ENCODE measurements at places on chromosomes 5 and 9.

GRCh38 chr5:124550731-124551130 lies 195.7 kb downstream of the ZNF608 start:
- no peak for DNase-seq

DNA sequence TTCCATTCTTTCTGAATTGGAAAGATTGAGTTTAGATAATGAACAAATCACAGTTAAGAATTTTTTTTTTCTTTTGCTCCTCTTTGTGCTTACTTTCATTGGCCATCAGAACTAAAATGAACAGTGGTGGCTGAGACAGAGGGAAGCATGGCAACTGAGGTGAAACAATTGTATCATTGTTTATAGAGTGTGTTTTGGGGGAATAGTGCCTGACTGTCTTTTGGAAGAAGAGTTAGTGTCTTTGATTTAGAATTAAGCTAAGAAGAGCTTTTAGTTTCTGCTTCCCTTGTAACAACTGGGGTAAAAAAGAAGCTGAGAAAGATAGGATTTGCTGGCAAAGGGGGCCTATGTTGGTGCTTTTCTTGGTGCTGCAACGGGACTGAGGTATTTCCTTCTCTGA lies 24.0 kb downstream of the HSD17B4 start:
- DNase-seq: no peak

DNA sequence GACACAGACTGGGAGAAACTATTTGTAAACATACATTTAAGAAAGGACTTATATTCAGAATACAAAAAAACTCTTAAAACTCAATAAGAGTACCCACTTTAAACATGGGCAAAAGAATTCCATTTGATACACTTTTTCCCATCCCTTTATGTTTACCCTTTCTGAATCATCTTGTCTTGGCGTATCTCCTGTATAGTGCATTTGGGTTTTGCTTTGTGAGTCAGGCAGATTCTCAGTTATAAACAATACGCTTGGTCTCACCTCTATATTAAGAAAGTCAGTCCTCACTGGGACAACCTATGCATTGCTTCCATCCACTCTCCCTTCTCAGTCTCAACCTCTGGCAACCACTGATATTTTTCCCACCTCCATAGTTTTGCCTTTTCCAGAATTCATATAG lies 27.3 kb upstream of the ADAMTS6 start:
- DNase-seq: no peak

- DNase-seq: no peak
These were observed 460 bp upstream of the ACO1 start for GRCh38 chr9:32384002-32384363.

GRCh38 chr5:143056792-143057579 lies 286.8 kb downstream of the ARHGAP26 start:
- no peak for DNase-seq

GRCh38 chr5:137278476-137278875 lies 220.7 kb downstream of the SPOCK1 start:
- DNase-seq: no peak

DNA sequence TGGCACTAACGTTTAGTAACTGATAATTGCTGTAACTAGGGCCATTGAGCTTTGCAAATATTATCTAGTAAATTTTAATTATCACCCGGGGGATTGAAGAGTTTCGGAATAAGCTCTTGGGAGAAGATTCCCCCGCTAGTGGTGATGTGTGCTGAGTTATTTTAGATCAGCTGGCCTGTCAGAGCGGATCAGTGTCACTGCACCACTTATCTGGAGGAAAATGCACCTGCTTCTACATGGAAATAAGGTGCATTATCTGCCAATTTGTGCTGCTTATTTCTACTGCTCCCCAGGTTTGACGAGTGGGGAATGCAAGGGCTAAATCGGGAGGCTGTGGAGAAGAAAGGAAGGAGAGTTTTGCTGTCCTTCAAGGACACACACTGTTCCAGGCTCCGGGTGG lies 518.6 kb downstream of the TLE4 start:
- DNase-seq: no peak

- DNase-seq: peak; percentile 37
These were observed 2.5 kb upstream of the TCF7 start for GRCh38 chr5:134111741-134112647.

GRCh38 chr9:69622676-69623075 lies 49.5 kb downstream of the APBA1 start:
- no peak for DNase-seq

GRCh38 chr5:112084149-112084548 lies 327.2 kb upstream of the NREP start:
- no peak for DNase-seq

GRCh38 chr5:175880213-175880612 lies 8.8 kb downstream of the CPLX2 start:
- DNase-seq: no peak

DNA sequence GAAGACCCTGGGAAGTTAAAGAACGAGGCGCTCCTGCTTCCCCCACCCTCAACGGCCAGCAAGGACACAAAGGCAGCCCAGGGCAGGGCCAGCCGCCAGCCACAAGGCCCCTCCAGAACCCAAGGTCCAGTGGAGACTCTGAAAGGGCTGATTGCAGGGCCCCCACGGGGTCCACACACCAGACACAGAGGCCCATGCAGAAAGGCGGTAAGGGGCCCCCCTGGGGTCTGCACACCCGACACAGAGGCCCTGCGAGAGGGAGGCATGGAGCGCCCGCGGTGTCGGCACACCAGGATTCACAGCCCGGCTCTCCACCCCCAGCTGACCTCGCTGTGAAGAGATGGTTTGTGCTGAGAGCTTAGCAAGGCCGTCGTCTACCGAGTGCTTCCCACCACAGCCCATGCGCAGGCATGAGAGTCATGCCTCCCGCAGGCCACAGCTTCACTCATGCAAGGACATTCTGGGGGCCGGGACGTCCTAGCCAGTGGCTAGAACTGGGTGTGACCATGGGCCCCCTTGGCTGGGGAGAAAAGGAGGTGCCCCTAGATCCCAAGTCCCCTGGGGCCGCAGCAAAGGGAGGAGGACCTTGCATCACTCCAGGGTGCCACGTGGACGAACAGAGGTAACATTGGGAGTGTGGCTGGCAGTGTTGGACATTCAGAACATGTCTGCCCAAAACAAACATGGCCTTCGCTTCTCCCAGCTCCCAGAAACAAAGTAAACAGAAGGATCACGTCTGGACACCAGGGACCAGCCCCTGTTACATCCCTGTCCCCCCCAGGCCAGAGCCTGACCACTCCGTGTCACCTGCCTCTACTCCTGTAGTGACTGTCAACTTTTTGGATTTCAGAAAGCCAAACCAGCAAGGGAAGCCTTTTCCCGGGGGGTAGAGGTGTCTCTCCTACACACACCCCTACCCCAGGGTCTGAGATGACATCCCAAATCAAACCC lies 9.8 kb downstream of the BRD3 start:
- no peak for DNase-seq

DNA sequence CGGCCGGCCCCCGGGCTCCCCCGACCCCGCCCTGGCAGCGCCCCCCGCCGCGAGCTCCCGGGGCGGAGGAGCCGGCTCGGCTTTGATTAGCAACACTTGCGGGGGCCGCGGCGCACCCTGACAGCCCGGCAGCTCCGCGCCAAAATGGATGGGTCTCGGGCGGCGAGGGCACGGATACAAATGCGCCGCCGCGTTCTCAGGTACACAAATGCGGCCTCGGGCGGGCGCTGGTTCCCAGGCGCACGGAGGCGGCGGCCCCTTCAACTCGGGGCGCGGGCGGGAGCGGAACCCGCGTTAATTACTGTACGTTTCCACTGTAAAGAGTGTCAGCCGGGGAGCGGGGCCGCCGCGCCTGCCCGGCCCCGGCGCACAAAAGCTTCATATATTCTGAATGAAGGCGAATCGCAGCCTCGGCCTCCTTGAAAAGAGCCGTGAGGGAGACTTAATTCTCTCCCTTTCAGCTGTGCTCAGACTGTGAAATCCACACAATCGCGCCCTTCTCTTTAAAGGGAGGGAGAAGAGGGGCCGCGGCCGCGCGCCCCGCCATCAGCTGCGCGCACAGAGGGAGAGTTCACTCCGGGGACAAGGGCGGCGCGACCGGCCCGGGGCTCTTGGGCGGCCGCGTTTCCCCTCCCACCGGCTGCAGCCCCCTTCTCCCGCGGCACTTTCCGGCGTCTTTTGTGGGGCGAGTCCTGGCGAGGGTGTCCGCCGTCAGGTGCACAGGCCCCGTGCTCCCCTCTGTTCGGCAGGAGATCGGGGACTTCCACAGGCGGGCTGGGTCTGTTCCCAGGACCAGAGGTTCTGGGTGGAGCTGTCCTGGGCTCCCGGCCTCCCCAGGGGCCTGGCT lies 27.0 kb downstream of the MSX2 start:
- peak; percentile 28 for DNase-seq

All from fibroblast of skin of back (primary cell).